Motor neuron (in vitro differentiated cells): ENCODE measurements at places on chromosomes 16 and 17. TPM values are rescaled to one million over a fixed set of nuclear protein-coding genes. Genes with fewer than 3 reads are reported as not detected.
A peak's percentile ranks its signal among the peaks of the same experiment; 100 is the strongest.

CRYBA1 gene
- 0.54 TPM in 1 of 2 replicates, not detected in the other for total RNA-seq

- peak; percentile 82 for ATAC-seq
Measured at GRCh38 chr17:77365584-77366186, 224.9 kb downstream of the SEC14L1 start.

- ATAC-seq = peak; percentile 65
Measured at GRCh38 chr17:31580706-31581490, 189.4 kb downstream of the RAB11FIP4 start.

GRCh38 chr16:86517033-86517432 is 6.7 kb downstream of the FOXF1 start:
- ATAC-seq = no peak

C17orf107 gene
- total RNA-seq = 17.1 and 18.0 TPM in 2 replicates

- ATAC-seq = no peak
Measured at GRCh38 chr17:22268912-22269220, 576.5 kb downstream of the KCNJ18 start.

- peak; percentile 90 for ATAC-seq
Measured at GRCh38 chr16:89431158-89431584, 59.2 kb downstream of the ANKRD11 start.

PRR29 gene
- total RNA-seq = 0.36 and 2.2 TPM in 2 replicates

ZNF598 gene
- 41.7 and 46.2 TPM in 2 replicates for total RNA-seq

DNA sequence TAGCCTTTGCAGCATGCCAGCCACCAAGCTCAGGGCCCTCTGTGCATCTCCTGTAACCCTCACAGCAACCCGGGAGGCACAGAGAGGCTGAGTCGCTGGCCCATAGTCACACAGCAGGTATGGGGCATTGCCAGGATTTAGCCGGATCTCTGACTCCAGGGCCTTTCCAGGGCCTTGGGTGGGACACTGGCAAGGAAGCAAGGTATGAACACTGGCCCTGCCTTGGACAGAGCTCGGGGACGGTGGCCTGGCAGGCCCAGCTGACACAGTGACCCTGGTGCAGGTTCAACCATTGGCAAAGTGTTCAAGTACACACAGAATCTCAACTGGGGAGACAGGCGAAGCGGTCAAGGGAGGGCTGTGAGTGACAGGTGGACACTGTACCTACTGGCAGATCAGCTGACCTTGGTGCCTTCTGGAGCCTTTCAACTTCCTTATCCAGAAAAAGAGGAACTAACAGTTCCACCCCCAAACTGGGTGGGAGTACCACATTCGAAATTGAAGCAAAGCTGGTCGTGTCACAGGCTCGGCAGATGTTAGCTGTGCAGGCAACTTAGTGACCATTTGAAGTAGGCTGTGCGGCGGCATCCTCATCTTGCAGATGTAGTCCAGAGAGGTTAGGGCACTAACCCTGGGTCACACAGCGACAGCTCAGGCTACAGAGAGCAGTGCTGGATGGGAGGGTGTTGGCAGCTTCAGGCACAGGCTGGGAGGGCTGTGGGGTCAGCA is 287.4 kb downstream of the SEC14L1 start:
- no peak for ATAC-seq

DNA sequence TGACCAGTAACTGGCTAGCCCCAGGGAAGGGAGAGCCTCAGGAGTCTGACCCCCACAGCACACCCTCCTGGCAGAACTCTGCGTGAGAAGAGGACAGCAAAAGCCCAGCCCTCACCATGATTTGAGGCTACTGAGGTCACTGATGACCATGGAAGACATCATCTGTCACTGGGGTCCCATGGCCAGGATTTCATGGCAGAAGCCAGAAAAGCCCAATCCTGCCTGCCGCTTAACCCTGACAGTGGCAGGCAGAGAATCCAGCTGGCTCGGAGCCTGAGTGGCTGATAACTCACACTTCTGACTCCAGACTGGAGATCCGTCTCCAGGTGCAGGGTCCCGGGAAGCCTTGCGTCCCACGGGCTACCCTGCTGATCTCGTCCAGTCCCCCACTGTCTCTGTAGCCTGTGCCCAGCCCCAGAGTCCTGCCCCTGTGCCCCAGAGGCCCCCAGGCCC is 17.5 kb downstream of the GRIN2C start:
- peak; percentile 5 for ATAC-seq

DNA sequence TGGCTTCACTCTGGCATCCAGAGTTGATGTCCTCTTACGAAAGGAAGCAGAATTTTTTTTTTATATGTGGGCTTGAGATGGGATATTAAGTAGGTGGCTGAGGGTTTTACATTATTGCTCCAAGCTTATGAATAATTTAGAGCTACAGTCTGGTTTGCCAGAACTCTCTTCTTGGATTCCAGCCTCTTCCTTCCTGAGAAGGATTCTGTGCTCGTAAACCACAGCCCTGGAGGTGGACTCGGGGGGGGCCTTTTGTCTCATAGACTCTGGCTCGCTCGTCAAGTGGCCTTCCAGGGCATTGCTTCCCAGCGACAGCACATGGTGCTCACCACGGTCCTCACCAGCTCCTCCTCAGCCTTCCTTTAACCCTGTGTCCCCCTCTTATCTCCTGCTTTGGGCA is 43.2 kb downstream of the TMEM11 start:
- no peak for ATAC-seq

DNA sequence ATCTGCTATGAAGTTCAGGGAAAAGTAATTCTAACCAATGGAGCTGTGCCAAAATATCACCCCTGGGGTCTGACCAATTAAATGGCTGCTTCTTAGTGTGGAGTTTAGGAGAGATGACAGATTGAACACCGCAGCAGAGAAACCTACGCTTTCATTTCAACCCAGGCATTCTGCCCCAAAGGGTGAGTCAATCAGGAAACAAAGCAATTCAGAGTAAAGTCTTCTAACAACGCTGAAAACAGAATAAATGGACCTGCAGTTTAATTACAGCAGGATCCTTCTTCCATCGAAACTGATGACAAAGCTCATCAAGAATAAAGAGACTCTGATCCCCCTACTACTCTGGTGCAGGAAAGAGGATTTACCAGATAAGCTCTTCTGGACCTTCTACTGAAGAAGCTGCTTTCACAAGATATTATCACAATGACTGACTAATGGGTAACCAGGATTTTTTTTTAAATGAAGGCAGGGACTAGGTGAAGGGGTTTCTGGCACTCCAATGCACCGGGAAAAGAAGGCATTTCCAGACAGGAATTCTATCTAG is 16.7 kb downstream of the RFFL start:
- no peak for ATAC-seq

DNA sequence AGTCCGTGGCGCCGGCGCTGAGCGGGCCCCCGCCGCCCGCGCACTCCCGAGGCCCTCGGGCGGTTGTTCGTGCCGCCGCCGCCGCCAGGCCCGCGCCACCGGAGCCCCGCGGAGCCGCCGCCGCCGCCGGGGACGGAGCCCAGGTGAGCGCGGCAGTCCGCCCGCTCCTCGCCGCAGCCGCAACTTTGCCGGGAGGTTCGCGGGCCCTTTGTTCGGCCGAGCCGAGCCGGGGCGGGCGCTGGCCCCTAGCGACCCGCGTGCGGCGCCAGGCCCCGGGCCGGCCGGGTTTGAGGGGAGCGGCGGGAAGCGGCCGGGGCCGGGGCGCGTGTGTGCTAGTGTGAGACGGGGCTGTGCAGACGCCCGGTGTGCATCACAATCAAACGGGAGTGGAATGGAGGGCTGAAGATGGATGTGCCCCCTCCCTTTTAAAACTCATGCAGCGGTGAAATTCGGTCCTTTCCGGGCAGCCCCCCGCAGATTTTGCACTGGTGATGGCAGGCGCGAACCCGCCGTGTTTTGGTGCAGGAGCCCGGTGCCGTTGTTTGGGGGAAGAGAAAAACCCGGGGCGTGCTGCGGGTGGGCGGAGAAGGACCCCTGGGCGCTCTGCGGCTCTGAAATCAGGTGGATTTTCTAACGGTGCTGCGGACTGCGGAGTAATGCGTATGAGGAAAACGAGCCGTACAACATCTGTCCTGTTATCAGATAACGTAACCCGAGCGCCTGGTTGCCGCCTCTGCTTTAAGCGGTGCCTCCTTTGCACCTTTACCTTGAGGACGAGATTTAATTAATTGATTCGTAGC is 823 bp downstream of the TNRC6C start:
- no peak for ATAC-seq

DNA sequence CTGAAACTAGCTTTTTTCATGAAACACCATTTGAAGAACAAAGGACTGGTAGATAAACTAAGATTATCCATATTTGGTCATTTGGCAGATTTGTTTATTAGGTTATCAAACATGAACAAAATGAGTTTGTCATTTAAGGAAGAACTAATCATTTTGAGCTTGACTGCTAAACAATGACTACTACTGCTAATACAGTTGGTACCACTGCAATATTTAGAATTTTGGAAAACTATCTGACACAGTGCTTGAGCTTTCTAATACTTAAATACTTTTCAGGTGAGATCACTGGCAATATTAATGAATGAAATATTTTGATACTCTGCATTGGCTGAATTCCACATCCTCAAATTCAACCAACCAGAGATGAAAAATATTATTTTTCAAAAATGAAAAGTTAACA is 47.2 kb downstream of the MED13 start:
- ATAC-seq = no peak

DNA sequence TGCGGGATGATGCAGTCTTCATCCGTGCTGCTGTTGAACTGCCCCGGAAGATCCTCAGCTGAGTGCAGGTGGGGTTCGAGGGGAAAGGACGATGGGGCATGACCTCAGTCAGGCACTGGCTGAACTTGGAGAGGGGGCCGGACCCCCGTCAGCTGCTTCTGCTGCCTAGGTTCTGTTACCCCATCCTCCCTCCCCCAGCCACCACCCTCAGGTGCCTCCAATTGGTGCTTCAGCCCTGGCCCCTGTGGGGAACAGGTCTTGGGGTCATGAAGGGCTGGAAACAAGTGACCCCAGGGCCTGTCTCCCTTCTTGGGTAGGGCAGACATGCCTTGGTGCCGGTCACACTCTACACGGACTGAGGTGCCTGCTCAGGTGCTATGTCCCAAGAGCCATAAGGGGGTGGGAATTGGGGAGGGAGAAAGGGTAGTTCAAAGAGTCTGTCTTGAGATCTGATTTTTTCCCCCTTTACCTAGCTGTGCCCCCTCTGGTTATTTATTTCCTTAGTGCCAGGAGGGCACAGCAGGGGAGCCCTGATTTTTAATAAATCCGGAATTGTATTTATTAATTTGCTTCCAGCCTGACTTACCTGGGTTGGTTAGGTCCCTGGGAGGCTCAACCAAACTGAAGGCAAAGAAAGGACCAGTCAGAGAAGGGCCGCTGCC is 5.8 kb downstream of the TRAF4 start:
- ATAC-seq = no peak

DNA sequence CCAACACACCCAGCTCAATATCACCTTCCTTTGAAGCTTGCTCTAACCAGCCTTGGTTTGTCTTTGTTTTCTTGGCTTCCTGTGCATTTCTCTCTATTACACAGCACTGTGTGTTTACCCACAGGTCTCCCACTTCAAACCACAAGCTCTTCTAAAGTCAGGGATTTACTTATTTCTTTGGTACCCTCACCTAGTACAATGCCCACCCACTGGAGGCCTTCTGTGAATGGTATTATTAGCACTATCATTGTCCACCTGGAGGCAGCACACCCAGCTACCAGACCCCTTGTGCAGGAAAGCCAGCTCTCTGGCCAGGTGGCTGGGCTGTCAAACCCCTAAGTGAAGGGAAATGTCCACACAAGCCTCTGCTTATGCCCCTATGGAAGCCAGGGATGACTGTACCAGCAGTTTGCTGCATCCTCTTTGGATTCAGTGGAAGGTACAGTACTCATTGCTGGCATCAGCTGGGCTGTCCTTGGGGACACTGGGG is 9.4 kb upstream of the TOP2A start:
- no peak for ATAC-seq

BCKDK gene
- 46.4 and 46.8 TPM in 2 replicates for total RNA-seq

CD300H gene
- total RNA-seq = not detected in 2 replicates
